ENCODE measurements at places on chromosomes 4 and X. TPM values are rescaled to one million over a fixed set of nuclear protein-coding genes. Genes with fewer than 3 reads are reported as not detected.

- no peaks in the 10 kb centered on the region for H3K4me1 ChIP-seq
- H3K4me3 ChIP-seq: no peak overlapping the region
- H3K27ac ChIP-seq: no peak overlapping the region
- no peaks in the 10 kb centered on the region for H3K36me3 ChIP-seq
- no peaks in the 10 kb centered on the region for H3K27me3 ChIP-seq
Observed at GRCh38 chrX:73855546-73855945, 292.5 kb downstream of the CHIC1 start.

DCAF4L1 gene
- total RNA-seq: 2.5 TPM

DNA sequence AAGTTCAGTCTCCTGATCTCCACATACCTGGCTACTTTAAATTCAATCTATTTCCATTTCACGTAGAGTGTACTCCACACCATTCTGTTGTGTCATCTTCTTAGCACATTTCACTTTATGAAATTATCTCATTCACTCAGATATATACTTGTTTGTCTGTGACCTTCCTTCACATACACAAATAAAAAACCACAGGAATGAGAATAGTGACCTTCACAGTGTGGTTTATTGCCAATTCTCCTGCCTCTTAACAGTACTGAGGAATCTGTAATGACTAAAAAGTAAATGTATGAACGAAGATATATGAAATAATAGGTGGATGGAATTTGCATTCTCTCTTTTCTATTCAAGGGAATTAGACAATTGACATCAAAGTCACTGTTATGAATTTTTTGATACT lies 183.9 kb upstream of the PCDH7 start:
- H3K4me1 ChIP-seq: no peaks in the 10 kb centered on the region
- H3K27ac ChIP-seq: no peak overlapping the region
- no peaks in the 10 kb centered on the region for H3K27me3 ChIP-seq
- no peaks in the 10 kb centered on the region for H3K36me3 ChIP-seq
- DNase-seq: no peak

DNA sequence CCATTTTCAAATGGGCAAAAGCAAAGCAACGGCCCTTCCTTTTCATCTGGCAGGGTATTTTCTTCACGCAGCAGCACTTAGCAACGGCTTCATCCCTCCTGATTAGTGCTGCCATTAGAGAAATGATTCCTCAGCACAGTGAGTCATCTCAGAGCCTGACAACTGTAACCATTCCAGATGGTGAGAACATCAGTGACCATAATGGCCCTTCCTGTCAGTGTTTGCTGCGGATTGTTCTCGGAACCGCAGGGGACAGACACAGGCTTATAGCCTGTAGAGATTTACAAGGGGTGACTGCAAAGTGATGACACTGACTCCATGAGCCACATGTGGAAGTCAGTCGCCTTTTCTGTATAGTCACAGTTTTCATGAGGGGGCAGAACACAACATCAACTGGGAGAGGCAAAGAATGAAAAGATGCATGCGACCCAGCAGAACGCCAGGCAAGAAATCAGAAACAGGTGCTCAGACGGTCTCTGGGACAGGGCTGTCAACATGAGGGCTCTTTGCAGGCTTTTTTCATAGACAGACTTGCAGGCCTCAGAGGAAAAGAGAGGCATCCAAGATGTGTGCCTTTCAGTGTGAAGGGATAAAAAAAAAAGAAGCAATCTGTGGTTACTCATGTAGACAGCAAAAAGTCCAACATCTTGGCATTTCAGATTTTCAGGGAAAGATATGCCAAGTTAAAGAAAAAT lies 69.9 kb upstream of the FBXW7 start:
- H3K27me3 ChIP-seq: no peaks in the 10 kb centered on the region
- H3K27ac ChIP-seq: no peak overlapping the region
- no peak for DNase-seq
- no peaks in the 10 kb centered on the region for H3K36me3 ChIP-seq
- no peak overlapping the region for H3K4me3 ChIP-seq

- H3K4me3 ChIP-seq: no peak overlapping the region
- H3K36me3 ChIP-seq: no peaks in the 10 kb centered on the region
- no peaks in the 10 kb centered on the region for H3K27me3 ChIP-seq
- H3K27ac ChIP-seq: no peak overlapping the region
Observed at GRCh38 chr4:110396963-110397362, 79.0 kb upstream of the ENPEP start.

RNF128 gene
- total RNA-seq: not detected

GRCh38 chr4:81627590-81627989 lies 155.9 kb upstream of the RASGEF1B start:
- DNase-seq: no peak
- H3K27me3 ChIP-seq: no peaks in the 10 kb centered on the region
- H3K4me1 ChIP-seq: peaks cover 34% of the 10 kb centered on the region
- no peaks in the 10 kb centered on the region for H3K36me3 ChIP-seq
- no peak overlapping the region for H3K27ac ChIP-seq

MUC7 gene
- not detected for total RNA-seq

- H3K27ac ChIP-seq: peak overlapping the region; percentile 96
- no peaks in the 10 kb centered on the region for H3K27me3 ChIP-seq
- H3K4me3 ChIP-seq: no peak overlapping the region
- H3K36me3 ChIP-seq: no peaks in the 10 kb centered on the region
- no peak for DNase-seq
Observed at GRCh38 chr4:184349283-184350039, 124.9 kb downstream of the IRF2 start.

- H3K27me3 ChIP-seq: no peaks in the 10 kb centered on the region
- no peaks in the 10 kb centered on the region for H3K36me3 ChIP-seq
- H3K27ac ChIP-seq: no peak overlapping the region
- H3K4me3 ChIP-seq: no peak overlapping the region
- H3K4me1 ChIP-seq: no peaks in the 10 kb centered on the region
Observed at GRCh38 chrX:84336646-84337045, 148.6 kb upstream of the RPS6KA6 start.

REPS2 gene
- 5.5 TPM for total RNA-seq

GRCh38 chrX:107205770-107206696 lies at the start of the genes DNAAF6 and NUP62CL:
Gene DNAAF6, plus strand, starts transcription at chrX:107206611. Its CDS starts 6,265 bp downstream, at chrX:107212876.
Gene NUP62CL, minus strand, starts transcription at chrX:107206433. Its CDS starts 31,287 bp downstream, at chrX:107175146.
- H3K27ac ChIP-seq: no peak within 1 kb of the TSS
- peak within 1 kb of the TSS; percentile 72 for H3K4me3 ChIP-seq
- H3K27me3 ChIP-seq: peaks cover 4% of the 10 kb centered on the region
- peak; percentile 85 for DNase-seq
- no peaks in the 10 kb centered on the region for H3K36me3 ChIP-seq

LPAR4 gene
- not detected for total RNA-seq

GRCh38 chr4:26299254-26299882 lies 21.4 kb upstream of the RBPJ start:
- no peaks in the 10 kb centered on the region for H3K27me3 ChIP-seq
- H3K4me3 ChIP-seq: no peak overlapping the region
- H3K27ac ChIP-seq: no peak overlapping the region
- no peak for DNase-seq

GRCh38 chr4:128163177-128164117 lies 102.3 kb downstream of the LARP1B start:
- no peak overlapping the region for H3K27ac ChIP-seq
- no peaks in the 10 kb centered on the region for H3K27me3 ChIP-seq
- no peak overlapping the region for H3K4me3 ChIP-seq
- no peak for DNase-seq

- H3K4me3 ChIP-seq: no peak overlapping the region
- no peaks in the 10 kb centered on the region for H3K36me3 ChIP-seq
Observed at GRCh38 chrX:10904220-10904619, 206.9 kb upstream of the HCCS start.

DNA sequence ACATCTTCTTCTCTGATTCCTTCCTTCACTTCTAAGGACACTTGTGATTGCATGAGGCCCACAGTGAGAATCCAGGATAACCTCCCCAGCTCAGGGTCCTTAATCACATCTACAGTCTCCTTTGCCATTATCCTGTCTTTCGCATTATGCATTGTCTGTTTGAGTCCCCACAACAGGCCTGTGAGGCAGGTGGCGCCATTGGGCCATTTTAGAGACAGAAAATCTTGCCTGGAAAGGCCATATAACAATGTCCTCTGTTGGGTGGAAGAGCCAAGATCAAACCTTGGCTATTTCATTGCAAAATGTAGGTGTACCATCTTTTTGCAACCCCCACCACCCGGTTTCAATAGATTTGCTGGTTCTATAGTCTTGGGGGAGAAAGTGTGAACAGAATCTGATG lies 11.8 kb upstream of the DCUN1D4 start:
- H3K4me3 ChIP-seq: no peak overlapping the region
- H3K27ac ChIP-seq: no peak overlapping the region
- H3K27me3 ChIP-seq: no peaks in the 10 kb centered on the region
- DNase-seq: peak; percentile 80
- H3K36me3 ChIP-seq: no peaks in the 10 kb centered on the region

- no peaks in the 10 kb centered on the region for H3K36me3 ChIP-seq
- peaks cover 3% of the 10 kb centered on the region for H3K27me3 ChIP-seq
- H3K4me3 ChIP-seq: peak overlapping the region; percentile 43
- peak overlapping the region; percentile 84 for H3K27ac ChIP-seq
Observed at GRCh38 chrX:103356858-103357257, 552 bp downstream of the TCEAL9 start.

- peaks cover 7% of the 10 kb centered on the region for H3K36me3 ChIP-seq
- DNase-seq: peak; percentile 90
- H3K4me1 ChIP-seq: peaks cover 21% of the 10 kb centered on the region
- no peak overlapping the region for H3K4me3 ChIP-seq
- H3K27ac ChIP-seq: peak overlapping the region; percentile 79
- H3K27me3 ChIP-seq: no peaks in the 10 kb centered on the region
Observed at GRCh38 chr4:83320548-83320947, 14.1 kb downstream of the HPSE start.

- peaks cover 18% of the 10 kb centered on the region for H3K27me3 ChIP-seq
- H3K27ac ChIP-seq: no peak overlapping the region
- peaks cover 7% of the 10 kb centered on the region for H3K4me1 ChIP-seq
- H3K36me3 ChIP-seq: no peaks in the 10 kb centered on the region
Observed at GRCh38 chr4:186039697-186040096, 29.3 kb upstream of the TLR3 start.

POF1B gene
- 2.8 TPM for total RNA-seq

DNA sequence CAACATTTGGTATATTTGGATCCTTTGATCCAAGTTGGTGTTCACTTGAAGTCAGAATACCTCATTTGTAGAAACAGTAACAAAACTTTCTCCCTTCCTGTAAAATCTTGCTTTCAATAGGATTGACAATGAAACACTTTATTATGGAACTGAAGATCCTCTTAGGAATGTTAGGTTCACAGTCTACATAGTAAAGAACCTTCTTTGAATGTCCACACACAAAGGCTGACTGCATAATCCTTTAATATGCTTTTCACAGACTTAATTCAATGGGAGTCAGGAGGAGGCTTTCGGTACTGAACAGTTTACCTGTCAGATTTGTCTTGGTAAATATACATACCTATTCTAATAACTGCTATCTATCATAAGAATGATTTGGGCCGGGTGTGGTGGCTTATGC lies 188.5 kb downstream of the SPRY1 start:
- no peaks in the 10 kb centered on the region for H3K4me1 ChIP-seq
- no peaks in the 10 kb centered on the region for H3K27me3 ChIP-seq
- DNase-seq: no peak
- no peak overlapping the region for H3K4me3 ChIP-seq
- H3K27ac ChIP-seq: no peak overlapping the region
- no peaks in the 10 kb centered on the region for H3K36me3 ChIP-seq

NPNT gene
- total RNA-seq: 11.0 TPM

ZBTB33 gene
- total RNA-seq: 17.7 TPM

All from spleen (tissue), 13 donors.